ENCODE measurements at places on chromosomes 2 and 18.
A peak's percentile ranks its signal among the peaks of the same experiment; 100 is the strongest.

DNA sequence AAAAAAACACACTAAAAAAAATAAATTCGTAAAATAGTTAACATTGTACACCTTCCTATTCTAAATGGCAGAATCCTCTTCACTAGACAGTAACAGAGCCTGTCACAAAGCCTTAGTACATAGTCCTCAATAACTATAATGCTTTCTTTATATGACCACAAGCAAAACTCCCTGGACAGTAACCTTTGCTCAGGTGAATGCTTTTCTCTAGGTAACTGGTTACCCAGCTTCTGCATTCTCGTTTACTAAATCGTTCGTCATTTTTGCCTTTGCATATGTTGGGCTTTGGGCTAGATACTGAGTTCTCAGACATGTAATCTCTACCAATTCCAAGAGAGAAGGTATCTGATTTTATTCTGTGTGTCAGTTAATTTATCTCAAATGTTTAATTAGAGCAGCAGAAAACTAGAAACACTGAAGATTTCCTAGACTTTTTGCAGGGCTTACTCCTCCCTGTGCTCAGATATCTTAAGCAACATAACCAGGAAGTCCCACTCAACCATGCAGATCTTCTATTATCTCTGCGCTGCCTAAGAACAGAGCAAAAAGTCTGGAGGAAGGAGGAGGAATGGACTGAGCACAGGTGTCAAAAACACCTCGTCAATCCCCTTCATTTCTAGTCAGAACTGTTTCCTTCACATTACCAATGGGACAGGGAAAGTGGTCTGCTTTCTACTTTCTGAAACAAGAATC, 247.7 kb downstream of the SOCS6 start:
- DNase-seq = no peak

DNA sequence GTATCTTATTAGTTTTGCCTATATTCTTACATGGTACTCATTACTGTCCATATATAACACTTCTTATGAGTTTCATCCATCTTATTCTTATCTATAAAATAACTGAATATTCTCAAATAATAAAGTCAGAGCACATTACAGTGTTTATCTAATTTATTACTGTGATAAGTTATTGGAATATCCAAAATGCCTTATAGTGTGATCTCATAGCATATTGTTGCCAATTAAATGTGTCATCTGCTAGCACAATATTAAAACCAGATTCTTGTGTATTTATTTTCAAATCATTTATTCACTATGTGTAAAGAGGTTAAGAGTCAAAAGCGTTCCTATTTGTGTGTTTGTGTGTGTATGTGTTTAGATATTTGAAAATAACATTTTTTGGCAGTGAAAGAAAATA, 151.9 kb downstream of the WDR7 start:
- DNase-seq = no peak

DNA sequence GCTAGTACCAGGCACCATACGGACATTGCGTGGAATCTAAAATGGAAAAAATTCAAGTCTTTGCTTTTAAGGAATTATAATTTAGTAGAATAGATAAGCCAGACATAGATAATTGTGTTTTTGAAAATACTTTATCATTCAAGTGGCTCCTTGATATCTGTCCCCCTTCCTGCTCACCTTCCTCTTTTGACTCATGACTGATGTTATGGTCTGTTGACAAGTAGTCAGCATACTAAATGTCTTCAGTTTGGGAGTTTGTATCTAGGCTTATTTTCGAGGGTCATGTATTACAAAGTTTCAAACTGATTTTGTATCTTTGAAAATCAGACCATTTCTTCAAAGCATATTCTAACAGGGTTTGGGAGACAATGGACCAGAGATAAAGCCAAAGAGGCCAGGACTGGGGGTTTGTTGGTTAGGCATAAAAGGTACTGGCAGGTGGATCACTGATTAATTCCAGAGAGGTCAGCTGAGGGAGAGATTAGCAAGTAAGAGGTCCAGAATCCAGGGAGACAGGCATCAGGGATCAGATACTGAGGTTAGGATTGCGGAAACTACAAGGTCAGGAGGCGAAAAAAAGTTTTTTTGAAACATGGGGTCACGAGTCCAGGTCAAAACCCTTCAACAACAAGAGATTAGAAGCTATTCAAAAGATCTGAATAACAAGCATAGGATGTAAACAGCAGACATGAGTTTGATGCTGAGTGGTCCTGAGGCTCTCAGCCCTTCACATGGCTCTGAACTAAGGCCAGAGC, 31.5 kb upstream of the KLHL14 start:
- DNase-seq = no peak

DNA sequence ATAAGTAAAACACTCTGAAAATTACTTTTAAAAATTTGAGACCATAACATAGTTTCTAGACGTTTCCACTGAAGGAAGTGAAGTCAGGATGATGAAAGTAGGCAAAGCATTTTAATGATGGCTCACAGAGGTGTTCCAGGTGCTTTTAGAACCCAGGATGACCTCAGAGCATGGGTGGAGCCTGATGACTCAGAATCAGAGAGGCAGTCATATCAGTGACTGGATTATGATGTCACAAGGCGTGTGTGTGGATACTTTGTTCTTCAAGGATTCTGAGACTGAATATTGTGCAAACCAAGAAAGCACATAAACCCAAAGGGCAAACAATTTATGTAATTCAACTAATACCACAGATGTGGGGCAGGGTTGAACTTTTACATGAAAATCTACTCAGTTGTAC, 208.0 kb upstream of the FBXO11 start:
- DNase-seq = no peak

DNA sequence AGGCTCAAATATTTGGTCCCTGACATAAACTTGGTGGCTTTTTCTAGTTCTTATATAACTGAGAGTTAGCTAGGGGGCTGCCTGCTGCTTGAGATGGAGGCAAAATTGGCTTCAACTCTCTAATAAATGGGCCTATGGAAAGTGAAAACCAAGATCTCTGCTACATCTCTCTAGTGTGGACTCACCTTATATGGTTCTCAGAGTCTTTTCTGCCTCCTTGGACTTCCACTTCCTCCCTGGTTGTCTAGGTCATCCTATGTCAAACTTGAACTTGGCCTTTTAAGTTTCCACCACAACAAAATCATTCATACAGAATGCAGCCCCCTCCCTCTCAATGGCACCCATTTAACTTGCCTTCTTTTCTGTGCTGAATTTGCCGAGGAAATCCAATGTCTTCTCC, 23.9 kb upstream of the ARHGAP25 start:
- DNase-seq = no peak

DNA sequence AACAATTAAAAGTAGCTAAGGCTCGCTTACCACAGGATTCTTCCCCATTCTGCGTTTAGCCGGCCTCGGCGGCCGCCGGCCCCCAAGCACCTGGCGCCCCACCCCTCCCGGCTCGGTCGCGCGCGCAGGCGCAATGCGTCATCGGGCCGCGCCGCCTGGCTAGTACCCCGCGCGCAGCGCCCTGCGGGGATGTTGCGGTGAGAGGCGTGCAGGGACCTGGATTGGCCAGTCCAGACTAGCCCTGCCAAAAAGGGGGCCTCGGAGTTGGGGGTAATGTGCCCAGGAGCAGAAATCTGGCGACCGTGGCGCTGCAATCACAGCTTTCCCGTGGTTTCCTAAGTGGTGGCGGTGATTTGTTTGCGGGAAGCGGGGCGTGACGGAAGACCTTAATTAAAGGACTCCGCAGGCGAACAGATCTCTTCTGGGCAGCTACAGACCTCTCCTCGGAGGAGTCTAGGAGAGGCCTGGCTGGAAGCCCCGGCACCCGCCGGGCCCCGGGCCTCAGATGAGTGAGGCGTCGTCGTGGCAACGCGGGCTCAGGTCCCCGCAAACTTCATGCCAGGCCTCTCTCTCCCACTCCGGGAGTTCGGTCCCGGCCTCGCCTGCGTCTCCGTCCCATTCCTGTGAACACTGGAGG, 606 bp downstream of the TMEM237 start:
- DNase-seq = peak; percentile 90

DNA sequence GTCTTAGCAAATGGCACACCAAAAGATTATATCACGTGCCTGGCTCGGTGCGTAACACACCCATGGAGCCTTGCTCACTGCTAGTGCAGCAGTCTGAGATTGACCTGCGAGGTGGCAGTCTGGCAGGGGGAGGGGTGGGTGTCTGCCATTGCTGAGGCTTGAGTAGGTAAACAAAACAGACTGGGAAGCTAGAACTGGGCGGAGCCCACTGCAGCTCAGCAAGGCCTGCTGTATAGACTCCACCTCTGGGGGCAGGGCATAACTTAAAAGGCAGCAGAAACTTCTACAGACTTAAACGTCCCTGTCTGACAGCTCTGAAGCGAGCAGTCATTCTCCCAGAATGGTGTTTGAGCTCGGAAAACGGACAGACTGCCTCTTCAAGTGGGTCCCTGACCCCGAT, 55.9 kb upstream of the FSHR start:
- DNase-seq = no peak

DNA sequence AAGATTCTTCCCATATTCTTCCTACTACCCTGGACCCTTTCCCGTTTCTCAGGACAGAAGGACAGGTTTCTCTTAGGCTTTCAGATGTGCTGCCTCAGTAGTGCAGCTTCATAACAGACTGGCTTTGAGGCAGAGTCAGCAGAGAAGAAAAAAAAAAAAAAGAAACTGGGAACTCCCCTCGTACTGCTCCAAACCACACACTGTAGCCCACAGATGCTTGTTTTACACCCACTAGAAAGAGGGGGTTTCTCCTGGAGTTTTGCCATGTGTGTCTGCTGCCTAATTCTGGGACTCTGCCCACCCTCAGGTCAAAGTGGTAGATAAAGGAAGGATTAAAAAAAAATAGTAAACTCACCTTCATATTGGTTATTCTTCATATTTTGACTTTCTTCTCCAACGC, 95.9 kb downstream of the NCOA1 start:
- no peak for DNase-seq

- DNase-seq = no peak
Observed at GRCh38 chr18:37144921-37145320, 316.0 kb downstream of the KIAA1328 start.

DNA sequence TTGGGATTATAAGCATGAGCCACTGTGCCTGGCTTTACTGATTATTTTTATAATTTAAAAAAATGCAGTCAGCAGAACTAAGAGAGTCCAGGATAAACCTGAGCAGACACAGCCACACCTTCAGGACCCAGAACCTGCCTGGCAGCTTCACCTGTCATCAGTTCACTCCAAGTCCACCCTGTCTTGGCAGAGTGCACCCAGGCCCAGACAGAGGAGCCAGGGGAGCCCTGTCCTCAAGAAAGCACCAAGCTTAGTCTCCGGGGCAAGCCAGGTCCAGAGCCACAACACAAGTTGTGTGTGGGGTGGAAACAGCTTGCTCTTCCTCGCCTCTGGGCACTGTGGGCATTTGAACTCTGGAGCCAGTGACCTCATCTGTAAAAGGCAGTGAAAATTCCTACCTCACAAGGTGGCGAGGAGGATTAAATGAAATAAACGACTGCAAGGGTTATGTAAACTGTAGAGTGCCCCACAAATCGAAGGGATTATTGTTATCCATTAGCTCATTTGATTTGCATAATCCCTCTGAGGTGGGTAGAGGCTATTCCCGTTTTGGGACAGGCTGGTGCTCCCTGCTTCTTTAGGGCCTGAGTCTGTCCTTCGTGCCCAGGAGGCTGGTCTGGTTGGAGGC, 24.7 kb downstream of the MYCN start:
- no peak for DNase-seq

DNA sequence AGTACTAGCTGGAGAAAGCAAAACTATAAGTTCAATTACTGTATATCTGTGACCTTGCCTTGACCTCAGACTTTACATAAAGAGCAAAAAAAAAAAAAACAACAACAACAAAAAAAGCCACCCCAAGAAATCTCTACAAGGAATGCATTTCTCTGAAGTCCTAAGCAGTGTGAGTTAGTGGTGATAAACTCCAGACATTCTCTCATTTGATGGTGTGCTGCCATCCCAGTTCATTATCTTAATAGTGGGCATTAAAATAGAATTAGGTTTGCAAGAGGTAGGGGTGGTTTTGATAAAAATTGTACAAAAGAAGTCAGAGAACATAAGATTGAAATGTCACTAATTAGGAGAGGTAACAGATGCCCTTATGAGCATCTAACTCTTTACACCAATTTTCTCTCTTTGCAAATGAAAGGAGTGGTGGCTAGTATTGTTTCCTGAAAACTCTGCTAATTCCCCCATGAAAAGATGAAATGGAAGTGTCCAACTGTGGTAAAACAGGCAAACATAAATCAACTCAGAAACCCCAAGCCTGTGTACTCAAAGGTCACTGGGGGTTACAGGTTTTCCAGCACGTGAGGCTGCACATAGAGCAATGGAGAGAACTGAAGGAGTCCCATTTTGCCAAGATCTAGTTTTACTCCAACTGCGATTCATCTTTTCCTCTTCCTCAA, 131.9 kb downstream of the MEIS1 start:
- DNase-seq = no peak

- peak; percentile 77 for DNase-seq
Observed at GRCh38 chr18:9613550-9614400, 584 bp downstream of the PPP4R1 start.

- DNase-seq = no peak
Observed at GRCh38 chr2:128377071-128377910, 58.6 kb upstream of the HS6ST1 start.

DNA sequence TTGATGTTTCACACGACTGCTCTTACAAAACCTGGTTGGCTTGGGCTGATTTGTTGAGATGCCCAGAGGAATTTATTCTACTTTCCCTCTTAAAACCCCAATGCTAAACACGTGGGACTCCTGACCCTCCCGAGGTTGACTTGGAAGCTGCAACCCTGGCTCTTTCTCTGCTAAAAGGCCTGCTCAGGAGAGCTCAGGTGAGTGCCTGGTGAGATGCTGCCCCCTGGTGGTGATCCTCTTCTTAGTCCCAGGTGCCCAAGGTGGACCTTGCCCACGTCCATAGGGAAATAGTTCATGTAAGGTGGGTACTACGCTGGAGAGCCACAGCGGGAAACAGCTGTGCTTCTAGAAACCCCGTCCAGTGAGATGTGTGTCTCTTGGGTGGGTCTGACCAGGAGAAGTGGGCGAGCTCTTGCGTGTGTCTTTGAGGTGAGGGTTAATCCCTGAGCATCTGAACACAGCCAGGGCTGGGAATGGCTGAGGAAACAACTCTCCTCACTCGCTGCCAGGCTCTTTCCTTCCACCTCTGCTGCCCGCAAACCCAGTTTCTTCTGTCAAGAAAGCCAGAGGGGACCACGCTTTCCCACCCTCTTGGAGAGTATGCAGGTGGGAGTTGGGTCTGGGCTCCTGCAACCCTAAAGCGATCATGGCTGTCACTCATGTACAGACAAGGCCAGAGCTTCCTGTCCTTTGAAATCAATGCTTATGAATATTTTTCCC, 25.5 kb upstream of the PXDN start:
- DNase-seq = peak; percentile 62

- DNase-seq = no peak
Observed at GRCh38 chr2:157592948-157593347, 35.7 kb downstream of the ACVR1C start.

GRCh38 chr18:5620289-5620688, 76.5 kb upstream of the EPB41L3 start:
- no peak for DNase-seq

GRCh38 chr2:229407170-229407569, 136.1 kb upstream of the PID1 start:
- DNase-seq = peak; percentile 81
